ENCODE measurements at places on chromosomes 5 and 9.

DNA sequence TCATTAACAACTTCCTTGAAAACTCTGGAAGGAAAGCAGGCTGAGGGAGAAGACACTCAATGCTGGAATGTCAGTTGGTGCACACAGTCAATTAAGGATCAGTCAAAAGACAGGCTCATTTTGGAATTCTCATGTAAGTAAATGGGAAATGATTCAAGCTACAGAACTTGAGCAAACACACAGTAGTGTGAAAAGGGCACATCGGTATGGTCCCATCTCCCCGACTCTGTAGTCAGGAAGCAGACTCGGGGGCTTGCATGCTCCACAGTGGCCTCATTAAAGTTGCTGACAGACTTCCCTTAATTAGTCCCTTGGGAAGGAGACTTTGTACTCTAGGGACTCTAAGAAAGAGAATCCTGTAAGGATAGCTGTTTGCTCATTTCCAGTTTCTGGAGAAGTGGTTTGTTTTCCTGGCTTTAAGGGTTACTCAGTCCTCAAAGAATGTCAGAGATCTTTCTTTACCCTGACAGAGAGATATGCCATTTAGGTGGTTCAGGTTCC lies 339.2 kb downstream of the ADAMTS6 start:
- no peak for DNase-seq

DNA sequence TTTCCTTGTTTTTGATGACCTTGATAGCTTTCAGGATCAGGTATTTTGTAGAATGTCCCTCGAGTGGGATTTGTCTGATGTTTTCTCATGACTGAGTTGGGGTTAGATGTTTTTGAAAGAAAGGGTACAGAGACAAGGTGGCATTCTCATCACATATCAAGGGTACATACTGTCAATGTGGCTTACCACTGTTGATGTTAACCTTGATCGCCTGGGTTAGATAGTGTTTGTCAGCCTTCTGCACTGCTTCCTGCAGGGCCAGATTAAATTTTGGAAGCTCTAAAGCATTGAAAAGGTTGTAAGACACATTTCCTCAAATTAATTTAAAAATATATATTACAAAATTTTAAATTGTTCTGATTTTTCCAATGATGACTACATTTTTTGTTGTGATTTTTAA lies 287.4 kb upstream of the ACTBL2 start:
- DNase-seq = no peak

GRCh38 chr5:172351240-172351778 lies 67.7 kb upstream of the UBTD2 start:
- DNase-seq = no peak

- DNase-seq = no peak
Measured at GRCh38 chr5:173671121-173671949, 54.9 kb upstream of the BOD1 start.

DNA sequence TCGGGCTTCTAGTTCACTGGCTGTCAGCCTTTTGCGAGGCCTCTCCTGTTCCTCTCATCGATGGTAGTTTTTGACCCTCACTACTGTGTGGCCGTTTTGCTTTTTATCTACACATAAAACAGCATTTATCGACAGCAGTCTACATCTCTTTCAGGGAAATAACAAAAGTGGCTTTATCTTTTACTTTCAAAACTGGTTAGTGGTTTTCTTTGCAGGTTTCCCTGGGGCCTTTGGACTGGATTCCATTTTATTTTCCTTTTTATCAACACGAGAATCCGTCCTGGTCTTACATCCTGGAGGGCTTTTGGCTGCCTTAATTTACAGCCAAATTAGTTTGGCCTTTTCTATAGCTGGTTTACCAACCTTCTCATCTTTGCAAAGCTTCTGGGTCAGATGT lies 793 bp upstream of the PKD2L2 start:
- no peak for DNase-seq

DNA sequence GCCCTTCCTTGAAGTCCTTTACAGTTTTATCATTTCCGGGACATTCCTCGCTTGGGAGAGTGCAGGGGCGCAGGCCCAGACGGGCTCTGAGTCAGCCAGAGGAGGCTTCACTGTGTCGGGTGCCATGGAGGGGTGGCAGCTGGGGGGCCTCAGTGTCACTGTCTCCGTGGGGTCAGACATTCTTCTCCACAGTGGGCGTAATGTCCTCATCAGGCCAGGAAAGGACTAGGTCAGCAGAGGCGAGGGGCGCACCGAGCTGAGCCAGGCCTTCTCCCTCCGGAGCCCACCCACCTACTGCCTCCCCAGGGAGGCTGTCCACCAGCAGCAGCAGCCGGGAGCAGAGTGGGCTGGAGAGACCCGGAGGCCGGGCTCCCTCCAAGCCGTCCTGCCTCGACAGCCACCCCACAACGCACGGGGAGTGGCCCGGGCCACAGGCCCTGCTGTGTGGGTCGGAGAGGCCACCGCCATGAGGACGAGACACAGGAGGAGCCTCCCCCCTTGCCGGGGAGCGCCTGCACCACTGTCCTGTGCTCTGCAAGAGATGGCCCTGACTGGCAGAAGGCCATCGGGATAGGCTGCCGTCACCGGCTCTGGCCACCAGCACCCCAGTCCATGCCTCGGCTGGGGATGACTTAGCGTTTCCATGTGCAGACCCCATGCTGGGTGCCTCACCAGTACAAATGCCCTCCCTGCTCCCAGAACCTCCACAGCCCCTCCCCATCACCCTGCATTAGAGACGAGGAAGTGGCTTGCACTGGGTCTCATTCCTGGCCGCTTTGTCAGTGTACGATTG lies 26.5 kb downstream of the SARDH start:
- DNase-seq = no peak

DNA sequence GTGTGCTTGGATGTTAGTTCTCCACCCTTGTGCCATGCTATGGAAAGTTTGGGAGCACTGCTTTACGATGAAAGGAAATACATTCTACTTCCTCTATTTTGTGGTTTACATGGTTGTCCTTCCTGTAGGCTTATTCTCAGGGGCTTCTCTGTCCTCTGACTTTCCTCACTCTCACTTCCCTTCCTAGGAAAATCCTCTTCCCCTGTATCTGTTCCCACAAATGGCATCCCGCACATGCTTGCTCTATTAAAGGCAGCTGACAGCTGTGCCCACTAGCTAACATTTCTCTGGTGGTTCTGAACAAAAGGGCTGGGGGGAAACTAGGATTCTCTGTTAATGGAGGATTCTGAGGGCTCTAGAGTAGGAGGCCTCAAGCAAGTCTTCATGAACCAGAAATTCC lies 52.4 kb downstream of the FAM170A start:
- DNase-seq = no peak

- no peak for DNase-seq
Measured at GRCh38 chr5:155827949-155828348, 499.0 kb upstream of the SGCD start.

GRCh38 chr5:143215690-143216089 lies 187.8 kb downstream of the NR3C1 start:
- DNase-seq = no peak

- no peak for DNase-seq
Measured at GRCh38 chr9:121589986-121590385, 61.4 kb upstream of the DAB2IP start.

- DNase-seq = no peak
Measured at GRCh38 chr5:158875272-158875679, 224.4 kb downstream of the EBF1 start.

DNA sequence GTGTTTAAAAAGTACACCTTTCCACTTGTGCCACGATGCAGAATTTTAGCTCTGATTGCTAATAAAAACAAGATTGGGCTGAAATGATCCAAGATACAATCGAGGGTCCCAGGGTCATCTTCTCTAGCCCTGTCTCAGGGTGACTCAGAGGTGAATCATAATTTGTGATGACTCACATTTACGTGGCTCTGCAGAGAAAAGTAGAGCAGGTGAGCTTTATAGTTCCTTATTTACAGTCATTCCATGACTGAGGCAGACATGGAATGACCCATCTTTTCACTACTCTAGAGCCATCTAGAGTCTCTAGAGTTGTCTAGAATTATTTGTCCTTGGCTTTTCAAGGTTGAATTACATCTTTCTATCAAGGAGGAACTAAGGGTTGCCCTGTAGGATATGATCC lies 155.2 kb downstream of the GAS1 start:
- DNase-seq = no peak

- no peak for DNase-seq
Measured at GRCh38 chr9:134681061-134681661, 39.6 kb downstream of the COL5A1 start.

DNA sequence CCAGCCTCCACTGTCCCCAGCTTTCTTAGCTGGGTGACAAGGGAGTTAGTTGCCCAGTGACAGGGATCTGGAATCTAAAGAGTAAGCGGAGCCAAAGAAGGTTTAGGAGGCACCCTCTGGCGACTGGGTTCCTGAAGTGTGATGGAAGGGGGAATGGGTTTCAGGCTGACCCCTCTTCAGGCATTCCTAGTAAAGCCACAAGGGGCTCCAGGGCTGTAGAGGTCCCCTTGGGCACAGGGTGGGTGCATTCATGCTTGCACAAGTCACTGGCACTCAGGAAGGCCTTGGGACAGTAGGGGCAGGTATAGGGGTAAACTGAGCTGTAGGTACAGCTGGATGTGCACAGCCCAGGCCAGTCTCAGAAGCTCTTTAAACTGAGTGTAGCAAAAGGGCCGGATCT lies 74.2 kb downstream of the CPLANE1 start:
- DNase-seq = no peak

- DNase-seq = no peak
Measured at GRCh38 chr9:124784509-124784908, 7.6 kb downstream of the OLFML2A start.

GRCh38 chr5:78005021-78005785 lies 229.1 kb upstream of the TBCA start:
- DNase-seq = no peak

DNA sequence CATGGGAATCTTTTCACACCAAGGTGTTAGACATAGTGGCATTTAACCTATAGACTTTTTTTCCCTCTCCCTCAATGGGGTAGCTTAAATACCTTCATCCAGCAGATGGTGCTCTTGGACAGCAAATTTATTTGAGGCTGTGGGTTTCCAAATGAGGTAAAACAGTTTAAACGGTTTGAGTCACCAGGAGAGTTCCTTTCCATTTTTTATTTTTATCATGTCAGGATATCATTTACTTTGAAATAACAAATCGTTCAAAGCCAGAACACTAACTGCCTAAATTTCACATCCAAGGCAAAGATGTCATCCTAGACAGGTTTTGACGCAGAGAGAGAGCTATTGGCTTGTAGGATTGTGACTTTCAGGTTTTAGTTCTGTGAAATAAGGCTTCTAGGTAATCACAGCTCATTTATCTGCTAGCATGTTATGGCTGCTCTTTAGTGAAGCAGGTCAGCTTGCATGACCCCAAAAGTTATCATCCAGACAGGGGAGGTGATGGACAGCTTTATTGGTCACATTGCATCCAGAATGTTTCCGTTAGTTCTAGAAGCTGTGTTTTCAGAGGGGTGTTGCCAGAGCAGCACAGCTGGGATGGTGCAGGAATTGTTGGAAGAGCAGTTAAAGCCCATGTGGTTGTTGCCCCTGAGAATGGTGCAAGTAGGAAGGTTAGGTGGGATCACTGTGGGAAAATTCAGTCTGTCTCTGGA lies 69.8 kb downstream of the KDM4C start:
- DNase-seq = peak; percentile 9

- no peak for DNase-seq
Measured at GRCh38 chr5:134037160-134037559, 32.4 kb upstream of the VDAC1 start.

DNA sequence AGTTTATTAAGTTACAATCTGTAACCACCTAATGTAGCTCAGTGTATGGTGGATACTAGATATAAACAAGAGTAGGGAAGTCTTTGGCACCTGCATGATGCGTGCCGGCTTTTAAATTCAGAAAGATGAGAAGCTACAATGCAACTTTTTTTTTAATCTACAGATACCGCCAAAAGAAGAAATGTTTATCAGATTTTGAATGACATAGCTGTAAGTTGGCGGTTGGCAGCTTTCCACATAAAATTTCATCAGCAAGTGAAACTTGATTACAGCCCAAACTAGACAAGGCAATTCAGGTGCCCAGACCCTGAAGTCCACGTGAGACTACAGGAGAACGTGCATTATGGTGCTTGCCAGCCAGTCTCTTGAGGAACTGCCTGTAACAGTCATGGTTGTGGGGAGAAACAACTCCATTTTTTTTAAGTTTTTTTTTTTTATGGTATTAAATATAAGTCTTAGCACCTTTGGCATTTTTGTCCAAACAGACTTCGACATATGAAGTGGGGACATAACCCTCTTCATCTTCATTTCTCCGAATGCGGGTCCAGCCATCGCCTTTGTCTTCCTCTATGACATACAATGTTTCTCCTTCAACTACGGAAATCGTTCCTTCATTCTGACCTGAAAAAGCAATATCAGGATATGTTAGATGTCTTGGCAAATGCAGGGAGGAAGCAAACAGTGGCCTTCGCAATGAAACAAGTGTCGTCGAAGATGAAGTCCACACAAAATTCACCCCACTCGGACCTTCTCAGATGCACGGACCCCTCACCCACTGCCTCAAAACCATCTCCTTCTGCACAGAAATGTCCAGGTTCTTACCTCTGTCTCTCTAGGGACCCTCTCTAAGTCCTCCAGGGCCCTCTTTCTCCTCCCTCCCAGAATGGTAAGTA lies 60.4 kb downstream of the USP20 start:
- DNase-seq = no peak

DNA sequence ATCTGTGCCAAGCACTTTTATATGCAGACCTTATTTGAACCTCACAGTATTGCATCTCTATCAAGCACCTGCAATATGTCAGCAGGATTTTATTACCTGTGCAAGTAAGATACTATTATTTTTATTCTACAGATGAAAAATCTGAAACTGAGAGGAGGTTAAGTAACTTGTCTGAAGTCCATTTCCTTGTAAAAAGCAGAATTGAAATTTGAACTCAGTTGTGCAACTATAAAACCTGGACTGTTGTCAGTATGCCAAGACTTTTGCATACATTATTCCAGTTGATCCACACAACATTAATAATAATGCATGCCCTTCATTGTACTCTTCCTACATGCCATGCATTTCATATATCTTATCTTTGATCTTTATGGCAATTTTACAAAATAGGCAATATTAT lies 82.2 kb upstream of the BRINP1 start:
- DNase-seq = no peak

- no peak for DNase-seq
Measured at GRCh38 chr5:95797301-95797700, 25.2 kb downstream of the GLRX start.

DNA sequence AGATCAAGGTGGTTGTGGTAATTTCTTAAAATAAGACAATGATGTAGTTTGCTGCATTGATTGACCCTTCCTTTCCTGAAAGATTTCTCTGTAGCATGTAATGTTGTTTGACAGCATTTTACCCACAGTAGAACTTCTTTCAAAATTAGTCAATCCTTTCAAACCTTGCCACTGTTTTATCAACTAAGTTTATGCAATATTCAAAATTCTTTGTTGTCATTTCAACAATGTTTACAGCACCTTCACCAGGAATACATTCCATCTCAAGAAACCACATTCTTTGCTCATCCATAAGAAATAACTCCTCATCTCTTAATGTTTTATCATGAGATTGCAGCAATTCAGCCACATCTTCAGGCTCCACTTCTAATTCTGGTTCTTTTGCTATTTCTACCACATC lies 43.8 kb downstream of the NR2F1 start:
- no peak for DNase-seq

GRCh38 chr9:77455312-77455927 lies 192.7 kb downstream of the GNA14 start:
- DNase-seq = no peak

Measured in memory B cell (primary cell).